ENCODE measurements at places on chromosomes 11 and 22.

GRCh38 chr11:128613300-128613995 is 26.1 kb upstream of the ETS1 start:
- no peak for DNase-seq
- H3K27me3 ChIP-seq: no peaks in the 10 kb centered on the region
- H3K4me3 ChIP-seq: no peak overlapping the region
- peaks cover 35% of the 10 kb centered on the region for H3K4me1 ChIP-seq
- H3K36me3 ChIP-seq: no peaks in the 10 kb centered on the region
- no peak overlapping the region for H3K27ac ChIP-seq

GRCh38 chr11:24932110-24933000 is 435.5 kb downstream of the LUZP2 start:
- H3K36me3 ChIP-seq: no peaks in the 10 kb centered on the region
- DNase-seq: no peak
- H3K27ac ChIP-seq: no peak overlapping the region
- no peaks in the 10 kb centered on the region for H3K4me1 ChIP-seq

- H3K4me3 ChIP-seq: no peak overlapping the region
- H3K27me3 ChIP-seq: no peaks in the 10 kb centered on the region
- no peaks in the 10 kb centered on the region for H3K36me3 ChIP-seq
- no peak overlapping the region for H3K27ac ChIP-seq
- DNase-seq: no peak
Measured at GRCh38 chr11:70398834-70399680, 728 bp downstream of the CTTN start.

DNA sequence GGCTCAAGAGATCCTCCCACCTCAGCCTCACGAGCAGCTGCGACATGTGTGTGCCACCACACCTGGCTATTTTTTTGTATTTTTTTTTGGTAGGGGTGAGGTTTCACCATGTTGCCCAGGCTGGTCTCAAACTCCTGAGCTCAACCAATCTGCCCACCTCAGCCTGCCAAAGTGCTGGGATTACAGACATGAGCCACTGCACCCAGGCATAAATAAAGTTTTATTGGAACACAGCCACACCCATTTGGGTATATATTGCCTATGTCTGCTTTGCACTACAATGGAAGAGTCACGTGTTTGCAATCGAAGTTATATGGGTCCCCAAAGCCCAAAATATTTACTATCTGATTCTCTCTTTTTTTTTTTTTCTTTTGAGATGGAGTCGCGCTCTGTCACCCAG is 1.8 kb upstream of the MS4A15 start:
- no peaks in the 10 kb centered on the region for H3K36me3 ChIP-seq
- no peak for DNase-seq
- H3K4me3 ChIP-seq: no peak overlapping the region
- no peak overlapping the region for H3K27ac ChIP-seq
- no peaks in the 10 kb centered on the region for H3K4me1 ChIP-seq

- peaks cover 20% of the 10 kb centered on the region for H3K4me1 ChIP-seq
- H3K27me3 ChIP-seq: peaks cover 11% of the 10 kb centered on the region
- no peak overlapping the region for H3K4me3 ChIP-seq
Measured at GRCh38 chr22:49667236-49667635, 160.4 kb downstream of the BRD1 start.
